Activated CD4-positive, alpha-beta T cell treated with anti-CD3 and anti-CD28 coated beads, Interleukin-2, Interleukin-6, amounts not matched to agents 100 ng/mL and 50 ng/mL, durations not matched to agents 16 hours and 8 hours (primary cell): ENCODE measurements at places on chromosomes 11 and 22.

- no peak for DNase-seq
Observed at GRCh38 chr22:38869663-38870062, 2.4 kb downstream of the CBX6 start.

DNA sequence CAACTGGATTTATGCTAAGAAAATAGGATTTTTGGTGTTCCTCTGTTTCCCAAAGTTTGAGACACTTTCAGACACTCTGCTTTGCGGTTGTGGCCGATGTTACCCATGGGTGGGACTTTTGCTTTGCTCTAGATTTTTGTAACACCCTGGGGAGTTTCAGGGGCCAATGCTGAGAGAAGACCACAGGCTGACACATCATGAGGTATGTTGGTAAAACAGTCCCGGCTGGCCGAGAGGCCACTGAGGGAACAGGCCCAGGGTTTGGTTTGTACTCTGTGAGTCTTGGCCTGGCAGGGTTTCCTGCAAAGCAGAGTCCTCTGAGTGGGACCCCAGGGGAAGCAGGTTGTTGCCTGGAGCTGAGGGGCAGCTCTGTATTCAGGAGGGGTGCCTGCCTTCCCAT, 78.5 kb upstream of the PITPNB start:
- DNase-seq: no peak

DNA sequence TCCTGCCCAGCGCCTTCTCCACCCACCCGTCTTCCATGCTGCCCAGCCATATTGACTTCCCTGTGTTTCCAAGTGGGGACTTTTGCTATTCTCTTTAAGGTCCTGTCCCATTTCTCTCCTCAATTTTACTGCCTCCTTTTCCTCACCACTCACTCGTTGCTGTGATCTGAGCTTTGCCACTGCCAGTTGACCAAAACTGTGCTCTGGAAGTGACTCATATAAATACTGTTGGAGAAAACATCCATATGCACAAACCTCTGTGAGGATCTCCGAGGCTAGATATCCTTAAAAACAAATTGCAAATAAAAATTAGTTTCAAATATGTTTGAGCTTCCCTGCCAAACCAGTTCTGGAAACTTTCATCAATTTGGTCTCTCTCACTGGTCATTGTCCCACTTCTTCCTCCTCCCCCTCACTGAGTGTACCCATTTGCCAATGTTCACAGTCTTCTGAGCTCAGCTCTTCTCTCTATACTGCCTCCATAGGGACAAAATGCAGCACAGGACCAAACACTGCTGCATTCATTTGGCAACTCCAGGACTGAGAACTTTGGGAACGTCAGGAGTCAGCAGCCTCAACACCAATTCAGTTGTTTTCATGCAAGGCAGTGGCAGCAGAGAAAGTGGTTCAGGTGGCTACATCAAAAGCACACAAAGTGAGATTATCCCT, 34.0 kb upstream of the MMP13 start:
- no peak for DNase-seq

DNA sequence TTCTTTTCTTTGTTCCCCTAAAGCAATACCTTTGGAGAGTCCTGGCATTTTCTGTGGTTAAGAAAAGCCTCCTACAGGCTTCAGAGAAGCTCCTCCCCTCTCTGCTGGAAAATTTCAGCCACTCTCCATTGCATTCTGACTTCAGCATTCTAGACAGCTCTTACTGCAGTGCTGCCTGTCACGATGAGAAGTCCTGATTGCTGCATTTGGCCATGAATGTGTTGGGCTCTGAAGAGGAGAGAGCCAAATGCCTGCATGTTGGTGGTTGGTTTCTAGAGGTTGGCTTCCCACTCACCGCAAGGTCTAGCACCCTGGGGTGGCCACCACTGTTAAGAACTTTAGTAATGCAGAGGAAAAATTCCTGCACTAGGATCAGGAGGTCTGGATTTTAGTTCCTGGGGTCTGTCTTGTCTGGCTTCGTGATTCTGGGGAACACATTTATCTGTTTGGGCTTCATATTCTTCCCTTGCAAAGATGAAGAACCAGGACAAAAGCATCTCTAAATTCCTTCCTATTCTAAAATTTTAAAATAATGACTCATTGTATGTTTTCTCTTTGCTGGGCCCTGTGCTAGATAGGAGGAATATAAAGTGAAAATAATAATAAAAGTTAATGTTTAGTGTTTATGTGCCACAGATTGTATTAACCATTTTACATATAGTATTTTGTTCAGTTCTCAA, 38.1 kb downstream of the COA4 start:
- no peak for DNase-seq

DNA sequence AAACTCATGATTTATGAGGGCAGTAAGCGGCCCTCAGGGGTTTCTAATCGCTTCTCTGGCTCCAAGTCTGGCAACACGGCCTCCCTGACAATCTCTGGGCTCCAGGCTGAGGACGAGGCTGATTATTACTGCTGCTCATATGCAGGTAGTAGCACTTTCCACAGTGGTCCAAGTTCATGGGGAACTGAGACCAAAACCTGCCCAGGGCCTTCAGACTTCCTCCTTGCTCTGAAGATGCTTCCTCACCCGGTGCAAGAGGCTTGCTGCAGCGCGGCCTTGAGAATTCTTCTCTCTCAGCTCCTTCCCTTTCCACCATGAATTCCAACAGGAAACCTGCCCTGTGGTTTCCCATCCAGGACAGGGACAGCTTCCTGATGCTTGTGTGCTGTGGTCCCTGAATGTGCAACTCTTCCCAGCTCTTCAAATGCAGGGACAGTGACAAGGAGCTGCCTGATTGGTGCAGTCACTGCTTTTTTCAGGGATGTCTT, 53.9 kb downstream of the GGTLC2 start:
- DNase-seq: no peak

DNA sequence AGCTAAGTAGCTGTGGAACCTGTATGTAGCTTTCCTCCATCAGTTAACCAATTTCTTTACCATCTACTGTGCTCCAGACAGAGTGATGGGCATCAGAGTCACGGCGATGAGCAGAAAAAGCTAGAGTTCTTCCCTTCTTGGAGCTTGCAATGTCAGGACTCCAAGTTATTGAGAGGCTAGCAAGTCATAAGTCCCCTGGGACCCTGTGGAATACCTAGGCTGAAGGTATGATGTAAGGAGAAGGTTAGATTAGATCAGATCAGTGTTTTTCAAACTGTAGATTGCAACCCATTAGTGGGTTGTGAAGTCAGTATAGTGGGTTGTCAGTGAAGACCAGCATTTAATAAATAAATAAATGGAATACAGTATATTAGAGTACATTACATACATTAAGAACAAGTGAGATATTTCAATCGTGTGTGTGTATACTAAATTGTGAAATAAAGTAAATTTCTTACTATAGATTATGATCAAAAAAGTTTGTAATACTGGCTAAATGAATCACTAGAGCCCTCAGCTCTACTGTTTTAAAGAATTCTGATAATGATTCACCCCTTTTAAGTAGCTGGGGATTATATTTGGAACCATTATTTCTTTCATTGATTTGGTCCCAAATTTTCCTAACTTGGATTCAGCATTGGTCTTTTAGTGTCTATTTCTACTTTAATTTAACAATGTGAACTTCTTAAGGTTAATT, 52.3 kb downstream of the RASSF10 start:
- DNase-seq: no peak

DNA sequence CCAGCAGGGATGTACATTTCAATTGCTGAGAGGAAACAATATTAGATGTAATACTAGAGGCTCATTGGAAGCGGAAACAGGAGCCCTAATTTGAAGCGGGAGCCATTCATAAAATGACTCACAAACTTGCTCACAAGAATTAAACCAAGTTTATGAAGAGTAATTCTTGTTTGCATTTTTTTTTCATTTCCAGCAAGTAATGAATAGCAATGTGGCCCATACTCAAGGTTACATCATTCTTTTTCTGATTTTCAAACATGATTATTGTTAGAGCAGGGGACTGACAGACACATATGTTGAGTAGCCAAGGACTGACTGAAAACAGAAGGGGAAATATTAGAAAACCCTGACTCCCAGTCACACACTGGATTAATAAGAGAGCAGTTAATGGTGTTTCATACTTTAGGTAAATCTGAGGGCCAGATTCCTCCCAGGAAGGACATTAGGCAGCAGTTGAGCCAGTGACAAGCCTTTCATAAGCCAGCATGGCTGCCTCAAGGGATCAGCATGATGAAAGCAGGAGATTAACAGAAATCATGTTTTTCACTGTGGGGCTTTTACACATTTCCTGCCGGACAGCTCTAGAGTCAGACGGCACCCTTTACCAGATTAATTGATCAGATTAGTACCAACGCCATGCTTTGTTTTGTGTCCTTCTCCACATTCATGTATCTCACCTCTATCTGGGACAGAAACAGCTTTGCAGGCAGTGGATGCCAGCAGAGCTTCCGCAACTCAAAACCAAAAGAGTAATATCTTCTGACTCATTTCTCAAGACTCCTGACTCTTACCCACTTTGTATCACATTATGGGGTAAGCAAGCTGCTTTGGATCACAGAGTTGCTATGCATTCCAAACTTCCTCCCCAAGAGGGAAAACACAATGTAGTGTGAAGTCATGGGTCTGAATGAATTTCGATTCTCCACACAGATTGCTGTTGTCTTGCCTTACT, 831.6 kb downstream of the KCNA4 start:
- no peak for DNase-seq

GRCh38 chr11:66663741-66664296, 13.9 kb downstream of the RBM4B start:
- DNase-seq: no peak

GRCh38 chr11:123431619-123432018, 1.6 kb downstream of the GRAMD1B start:
- DNase-seq: peak; percentile 58

DNA sequence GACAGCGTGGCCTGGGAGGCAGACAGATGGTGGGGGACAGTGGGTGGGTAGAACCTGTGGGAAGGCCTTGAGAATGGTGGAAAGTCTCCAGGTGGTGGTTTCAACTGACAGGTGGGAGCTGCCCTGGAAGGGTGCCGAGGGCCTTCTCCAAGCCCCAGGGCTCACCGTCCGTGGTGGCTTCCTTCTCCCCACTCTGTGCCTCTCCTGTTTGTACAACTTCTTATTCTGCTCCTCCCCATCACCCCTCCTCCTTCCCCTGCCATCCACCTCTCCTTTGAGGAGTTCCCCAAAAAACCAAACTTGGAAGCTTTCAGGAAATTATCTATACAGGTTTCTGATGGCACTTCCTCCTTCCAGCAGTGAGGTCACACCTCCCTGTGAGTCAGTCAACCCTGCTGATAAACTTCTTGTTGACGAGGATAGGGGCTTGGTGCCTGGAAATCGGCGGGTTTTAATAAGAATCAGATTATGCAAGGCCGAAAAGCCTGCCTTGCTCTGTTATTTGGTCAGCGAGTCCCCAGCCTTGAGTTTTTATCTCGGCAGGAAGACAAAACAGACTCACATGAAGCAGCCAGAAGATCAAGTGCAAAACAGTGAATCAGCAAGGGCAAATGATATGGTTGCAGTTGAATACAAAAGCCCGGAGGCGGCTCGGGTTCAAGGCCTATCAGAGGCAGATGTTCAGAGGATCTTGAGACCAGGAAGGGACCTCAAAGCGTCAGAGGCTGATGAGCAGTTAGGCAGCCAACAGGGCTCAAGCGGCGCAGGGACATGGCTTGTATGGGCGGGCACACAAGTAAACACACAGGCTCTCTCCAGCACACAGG, 9.5 kb upstream of the ST3GAL4 start:
- DNase-seq: peak; percentile 28

- no peak for DNase-seq
Observed at GRCh38 chr11:132064987-132065620, 694.7 kb downstream of the NTM start.

- peak; percentile 38 for DNase-seq
Observed at GRCh38 chr11:11843211-11843621, 1.4 kb downstream of the USP47 start.

GRCh38 chr11:2945031-2945756, 16.0 kb upstream of the PHLDA2 start:
- peak; percentile 62 for DNase-seq

DNA sequence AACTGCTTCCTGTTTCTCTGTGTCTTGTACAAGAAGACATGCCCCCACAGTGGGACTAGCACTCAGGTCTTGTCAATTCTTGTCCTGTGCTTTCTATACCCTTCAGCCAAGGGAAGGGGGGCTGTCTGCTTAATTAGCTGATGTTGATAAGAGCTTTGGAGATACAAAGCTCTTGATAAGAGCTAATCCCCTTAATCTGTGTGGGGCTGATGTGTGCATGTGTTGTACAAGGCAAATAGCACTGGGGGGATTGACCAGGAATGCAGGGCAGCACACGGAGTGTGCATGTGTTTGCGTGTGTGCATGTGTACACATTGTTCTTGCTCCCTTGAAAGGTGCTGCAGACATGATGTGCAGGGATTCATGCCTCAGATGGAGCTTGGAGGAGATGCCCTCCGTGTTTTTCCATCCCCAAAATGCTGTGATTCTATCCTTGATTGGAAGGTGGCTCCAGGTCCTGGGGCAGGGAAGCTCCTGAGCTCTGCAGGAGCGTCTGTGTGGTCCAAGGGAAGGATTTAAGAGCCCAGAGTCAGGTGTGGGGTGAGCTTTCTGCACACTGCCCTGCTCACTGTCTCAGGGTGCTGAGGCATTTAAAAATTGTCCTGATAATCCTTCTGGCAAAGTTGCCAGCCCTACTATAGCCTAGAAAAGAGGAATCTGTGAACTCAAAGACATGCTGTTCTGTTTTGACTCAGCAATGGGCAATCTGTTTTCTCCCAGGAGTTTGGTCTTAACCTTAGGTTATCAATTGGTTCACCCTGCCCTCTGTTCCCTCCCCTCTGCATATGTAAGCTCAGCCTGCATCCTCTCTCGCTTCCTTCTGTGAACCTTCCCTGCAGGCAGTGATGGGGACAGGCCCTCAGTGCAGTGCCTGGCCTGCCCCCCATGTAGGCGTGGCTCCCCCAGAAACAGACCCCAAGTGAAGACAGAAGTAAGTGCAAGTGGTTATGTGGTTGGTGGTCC, 102.0 kb downstream of the GRIK4 start:
- peak; percentile 7 for DNase-seq

- no peak for DNase-seq
Observed at GRCh38 chr11:23192256-23192655, 332.0 kb upstream of the CCDC179 start.

DNA sequence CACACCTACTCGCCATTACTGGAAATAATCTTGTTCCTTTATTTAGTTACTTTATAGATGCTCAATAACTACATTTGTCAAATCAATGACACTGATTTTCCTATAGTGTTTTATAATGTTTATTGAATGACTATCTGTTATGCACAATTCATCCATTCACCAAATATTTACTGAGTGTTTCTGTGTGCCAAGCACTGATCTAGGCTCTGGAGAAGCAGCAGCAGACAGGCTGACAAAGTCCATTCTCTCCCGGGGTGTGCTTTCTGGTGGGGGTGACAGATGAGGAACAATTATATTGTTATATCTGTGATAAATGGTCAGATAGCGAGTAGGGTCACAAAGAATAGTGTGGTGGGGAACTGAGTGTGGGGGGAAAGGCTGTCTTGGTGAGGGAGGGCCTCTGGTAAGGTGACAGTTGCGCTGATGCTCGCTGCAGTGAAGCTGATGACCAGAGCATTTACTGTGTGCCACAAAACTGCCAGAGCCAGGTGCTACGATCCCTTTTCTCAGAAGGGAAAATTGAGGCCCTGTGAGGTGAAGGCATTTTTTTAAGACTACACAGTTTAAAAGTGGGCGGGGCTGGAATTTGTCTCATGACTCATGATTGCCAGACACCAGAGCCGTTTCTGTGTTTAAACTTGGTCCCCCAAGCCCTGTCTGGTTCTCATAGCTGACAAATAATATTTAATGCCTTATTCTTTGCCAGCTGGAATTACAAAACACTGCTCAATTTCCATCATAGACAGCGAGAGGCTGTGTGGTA, 10.2 kb downstream of the PACS1 start:
- peak; percentile 60 for DNase-seq
